Fibroblast of skin of left biceps (primary cell): ENCODE measurements at places on chromosomes 6 and 20.

DNA sequence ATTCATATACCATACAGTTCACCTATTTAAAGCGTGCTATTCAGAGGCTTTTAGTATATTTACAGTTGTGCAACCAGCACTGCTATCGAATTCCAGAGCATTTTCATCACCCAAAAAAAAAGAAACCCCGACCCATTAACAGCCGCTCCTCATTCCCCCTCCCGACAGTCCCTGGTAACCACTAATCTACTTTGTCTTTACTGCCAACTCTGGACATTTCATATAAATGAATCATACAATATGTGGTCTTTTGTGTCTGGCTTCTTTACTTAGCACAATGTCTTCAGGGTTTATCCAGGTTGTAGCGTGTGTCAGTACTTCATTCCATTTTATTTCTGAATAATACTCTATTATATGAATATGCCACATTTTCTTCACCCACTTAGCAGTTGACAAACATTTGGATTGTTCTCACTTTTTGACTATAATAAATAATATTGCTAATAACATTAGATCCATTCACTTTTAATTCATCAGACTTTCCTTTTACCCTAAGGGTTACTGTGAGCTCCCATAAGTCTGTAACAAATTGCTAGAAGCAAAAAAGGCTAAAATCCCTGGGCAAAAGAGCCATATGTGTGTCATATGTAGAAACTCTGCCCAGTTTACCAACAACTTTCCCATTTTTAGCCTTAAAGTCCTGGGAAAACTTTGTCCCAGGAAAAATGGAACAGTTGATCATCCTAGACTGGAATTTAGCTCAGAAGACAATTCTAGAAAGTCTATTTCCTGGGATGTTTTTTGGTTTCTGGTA is 23.2 kb upstream of the ROS1 start:
- peak; percentile 97 for DNase-seq

DNA sequence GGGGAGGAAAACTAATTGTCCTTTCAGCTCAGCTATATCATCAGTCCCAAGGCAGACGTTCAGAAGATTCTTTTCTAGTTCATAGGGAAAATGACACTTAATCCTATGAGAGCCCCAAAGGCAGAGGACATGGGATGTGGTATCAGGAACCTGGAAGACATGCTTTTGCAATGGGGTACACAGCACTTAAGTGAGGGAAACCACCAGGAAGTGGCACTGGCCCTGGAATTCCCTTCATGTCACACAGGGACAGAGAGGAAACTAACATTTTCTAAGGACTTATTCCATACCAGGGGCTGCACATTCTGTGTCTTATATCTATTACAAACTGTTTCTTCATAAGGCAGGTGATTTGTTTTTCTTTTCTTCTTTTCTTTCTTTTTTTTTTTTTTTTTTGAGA is 28.2 kb downstream of the VPS52 start:
- DNase-seq, result no peak

DNA sequence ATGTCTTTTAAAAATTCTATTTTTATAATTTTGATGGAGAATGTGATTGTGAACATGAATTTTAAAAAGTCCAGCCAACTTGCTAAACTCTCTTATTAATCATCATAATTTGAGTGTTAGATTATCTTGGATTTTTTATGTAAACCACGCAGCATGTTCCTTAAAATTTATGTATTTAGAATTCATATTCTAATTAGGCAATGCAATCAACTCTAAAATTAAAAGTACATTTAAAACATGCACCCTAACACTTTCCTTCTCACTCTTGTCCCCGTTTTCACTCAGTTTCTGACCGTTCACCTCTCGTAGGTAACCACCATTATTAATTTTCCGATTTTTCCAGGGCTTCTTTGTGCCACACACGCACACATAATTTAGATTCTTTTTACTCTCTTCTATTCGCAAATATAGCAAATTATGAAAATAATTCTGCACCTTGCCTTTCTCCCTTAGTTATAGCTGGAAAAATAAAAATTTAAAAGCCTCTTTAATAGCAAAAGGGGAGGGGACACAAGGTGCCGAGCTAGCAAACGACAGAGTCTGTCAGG is 329 bp upstream of the ZKSCAN3 start:
- DNase-seq, result no peak

DNA sequence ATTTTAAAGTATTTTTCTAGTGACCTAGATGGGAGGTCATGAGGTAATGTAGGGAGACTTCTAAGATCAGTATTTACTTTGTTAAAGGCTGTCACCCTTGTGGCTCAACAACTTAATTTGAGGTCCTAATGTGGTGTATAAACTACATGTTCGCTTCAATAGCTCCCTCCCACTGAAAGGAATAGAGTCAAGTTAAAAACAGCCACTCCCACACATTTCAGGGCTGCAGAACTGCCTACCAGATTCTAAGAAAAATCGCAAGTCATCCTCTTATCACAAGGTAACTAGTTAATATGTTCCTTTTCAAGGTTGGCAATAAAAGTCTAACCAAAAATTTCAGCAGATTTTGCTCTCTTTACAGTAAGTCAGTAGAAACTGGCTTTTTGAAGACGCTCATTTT is 15.1 kb downstream of the GSTA1 start:
- DNase-seq, result no peak

GRCh38 chr20:60359010-60359409 is 400.8 kb downstream of the CDH26 start:
- DNase-seq, result no peak

DNA sequence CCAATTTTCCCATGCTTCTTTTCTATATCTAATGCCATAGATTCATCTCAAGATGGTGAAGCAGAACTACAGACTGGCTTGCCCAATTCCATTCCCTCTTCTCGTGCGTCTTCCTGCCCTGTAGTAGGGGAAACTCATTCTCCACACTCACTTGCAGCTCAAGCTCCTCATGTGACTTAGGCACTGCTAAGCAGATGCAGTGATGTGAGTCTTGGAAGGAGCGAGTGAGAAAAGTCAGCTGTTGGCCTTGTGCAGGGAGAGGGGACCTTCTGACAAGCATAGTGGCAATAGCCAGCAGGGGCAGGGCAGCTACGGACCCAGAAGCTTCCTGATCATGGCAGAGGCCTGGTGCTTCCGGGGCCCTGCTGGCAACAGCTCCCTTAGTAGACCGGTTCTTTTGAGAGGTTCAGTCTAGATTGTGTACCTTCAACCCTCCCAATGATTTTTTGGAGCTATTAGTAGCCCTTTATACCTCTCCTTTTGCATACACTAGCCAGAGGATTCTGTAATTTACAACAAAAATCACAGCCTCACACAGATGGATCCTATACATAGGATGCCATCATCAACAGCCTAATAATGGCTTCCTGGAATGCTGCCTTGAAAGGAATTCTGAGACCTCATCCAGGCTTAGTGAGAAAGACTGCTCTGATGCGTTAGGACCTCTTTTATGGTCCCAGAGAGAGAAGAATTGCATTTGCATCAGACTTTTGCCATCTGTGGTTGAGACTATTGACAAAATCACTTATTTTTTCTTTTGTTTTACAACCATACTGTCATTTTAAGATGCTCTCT is 121.5 kb upstream of the RIPOR2 start:
- DNase-seq, result peak; percentile 36

DNA sequence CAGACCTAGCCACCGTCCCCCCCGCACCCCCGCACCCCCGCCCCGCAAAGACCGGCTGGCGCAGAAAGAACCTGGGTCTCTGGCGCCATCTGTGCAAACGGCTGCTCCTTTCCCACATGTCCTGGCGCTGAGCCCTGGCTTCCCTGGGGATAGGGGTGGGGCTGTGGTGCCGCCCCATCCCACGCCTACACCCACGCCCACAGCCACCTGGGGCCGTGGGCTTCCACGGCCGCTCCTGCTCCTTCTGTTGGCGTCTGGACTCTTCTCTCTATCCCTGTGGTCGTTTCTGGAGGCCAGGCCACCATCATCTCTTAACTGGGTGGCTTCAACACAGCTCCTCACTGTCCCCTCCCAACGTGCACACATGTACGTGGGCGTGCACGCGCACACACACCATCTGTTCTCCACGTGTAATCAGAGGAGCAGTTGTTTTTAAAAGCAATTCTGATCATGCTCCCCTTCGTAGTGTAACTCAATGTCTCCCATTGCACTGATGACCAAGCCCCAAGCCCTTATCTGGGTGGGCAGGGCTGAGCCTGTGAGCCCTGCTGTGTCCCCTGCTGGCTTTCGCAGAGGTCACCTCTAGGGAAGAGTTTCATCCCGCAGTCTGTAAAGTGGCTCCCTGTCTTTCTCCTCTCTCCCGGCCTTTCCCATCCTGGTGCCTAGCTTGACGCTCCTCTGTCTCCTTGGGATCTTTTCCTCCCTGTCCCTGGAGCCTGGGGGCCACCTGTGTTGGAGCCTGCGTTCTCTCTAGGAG is 31.9 kb upstream of the FAM83D start:
- no peak for DNase-seq

DNA sequence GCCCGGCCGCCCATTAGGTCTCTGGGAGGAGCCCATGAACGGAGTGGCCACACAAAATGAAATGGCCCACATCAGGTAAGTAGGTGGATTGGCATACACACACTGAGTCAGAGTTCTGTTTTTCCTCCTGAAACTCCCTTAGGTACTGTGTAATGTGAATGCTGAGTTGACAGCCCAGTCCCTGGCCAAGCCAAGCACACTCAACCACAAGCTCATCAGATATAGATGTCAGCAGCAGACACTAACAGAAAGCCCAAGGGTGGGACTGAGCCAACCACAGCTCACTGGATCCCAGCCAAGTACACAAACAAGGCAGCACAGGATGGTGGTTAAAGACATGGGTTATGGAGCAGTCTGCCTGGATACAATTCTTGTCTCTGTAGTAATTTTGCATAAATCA is 403.4 kb downstream of the GJA1 start:
- no peak for DNase-seq

- no peak for DNase-seq
These were observed 816 bp downstream of the NPEPL1 start for GRCh38 chr20:58693226-58694006.

GRCh38 chr6:93412452-93412851 is 6.9 kb downstream of the EPHA7 start:
- no peak for DNase-seq

DNA sequence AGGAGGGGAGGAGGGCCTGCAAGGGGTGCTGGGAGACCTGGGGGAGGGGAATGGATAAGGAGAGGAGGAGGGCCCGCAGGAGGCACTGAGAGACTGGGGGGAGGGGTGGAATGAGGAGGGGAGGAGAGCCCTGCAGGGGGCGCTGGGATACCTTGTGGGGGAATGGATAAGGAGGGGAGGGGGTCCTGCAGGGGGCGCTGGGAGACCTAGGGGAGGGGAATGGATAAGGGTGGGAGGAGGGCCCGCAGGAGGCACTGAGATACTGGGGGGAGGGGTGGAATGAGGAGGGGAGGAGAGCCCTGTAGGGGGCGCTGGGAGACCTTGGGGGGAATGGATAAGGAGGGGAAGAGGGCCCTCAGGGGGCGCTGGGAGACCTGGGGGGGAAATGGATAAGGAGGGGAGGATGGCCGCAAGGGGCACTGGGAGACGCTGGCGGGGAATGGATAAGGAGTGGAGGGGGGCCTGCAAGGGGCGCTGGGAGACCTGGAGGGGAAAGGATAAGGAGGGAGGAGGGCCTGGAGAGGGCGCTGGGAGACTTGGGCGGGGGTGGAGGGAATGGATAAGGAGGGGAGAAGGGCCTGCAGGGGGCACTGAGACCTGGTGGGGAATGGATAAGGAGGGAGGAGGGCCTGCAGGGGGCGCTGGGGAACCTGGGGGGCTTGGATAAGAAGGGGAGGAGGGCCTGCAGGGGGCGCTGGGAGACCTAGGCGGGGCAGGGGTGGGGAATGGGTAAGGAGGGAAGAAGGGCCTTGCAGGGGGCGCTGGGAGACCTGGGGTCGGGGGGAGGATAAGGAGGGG is 1.3 kb upstream of the CTCFL start:
- no peak for DNase-seq

- no peak for DNase-seq
These were observed 72.4 kb downstream of the TULP4 start for GRCh38 chr6:158384671-158385110.

GRCh38 chr20:33373735-33374605 is 27.3 kb downstream of the CDK5RAP1 start:
- no peak for DNase-seq

GRCh38 chr6:54427396-54427937 is 119.2 kb downstream of the TINAG start:
- DNase-seq, result no peak

DNA sequence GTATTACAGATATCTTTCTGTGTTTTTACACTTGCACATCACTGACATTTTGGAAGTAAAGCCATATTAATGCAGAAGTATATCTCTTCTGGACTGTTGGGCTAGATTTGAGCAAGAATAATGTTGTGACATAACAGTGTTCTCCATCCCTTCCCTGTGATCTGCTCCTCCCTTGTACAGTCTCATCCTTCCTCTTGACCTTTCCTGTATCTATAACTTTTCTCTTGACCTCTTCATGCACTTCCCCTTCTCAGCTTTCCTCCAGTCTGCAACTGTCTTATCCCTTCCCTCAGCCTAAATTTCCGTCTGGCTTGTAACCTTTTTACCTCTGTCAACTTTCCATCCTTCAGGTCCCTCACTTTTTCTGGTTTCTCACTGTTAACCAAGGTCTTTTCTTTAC is 29.8 kb downstream of the NCOA3 start:
- DNase-seq, result no peak

GRCh38 chr6:76885861-76886301 is 577.4 kb downstream of the HTR1B start:
- DNase-seq, result peak; percentile 59

DNA sequence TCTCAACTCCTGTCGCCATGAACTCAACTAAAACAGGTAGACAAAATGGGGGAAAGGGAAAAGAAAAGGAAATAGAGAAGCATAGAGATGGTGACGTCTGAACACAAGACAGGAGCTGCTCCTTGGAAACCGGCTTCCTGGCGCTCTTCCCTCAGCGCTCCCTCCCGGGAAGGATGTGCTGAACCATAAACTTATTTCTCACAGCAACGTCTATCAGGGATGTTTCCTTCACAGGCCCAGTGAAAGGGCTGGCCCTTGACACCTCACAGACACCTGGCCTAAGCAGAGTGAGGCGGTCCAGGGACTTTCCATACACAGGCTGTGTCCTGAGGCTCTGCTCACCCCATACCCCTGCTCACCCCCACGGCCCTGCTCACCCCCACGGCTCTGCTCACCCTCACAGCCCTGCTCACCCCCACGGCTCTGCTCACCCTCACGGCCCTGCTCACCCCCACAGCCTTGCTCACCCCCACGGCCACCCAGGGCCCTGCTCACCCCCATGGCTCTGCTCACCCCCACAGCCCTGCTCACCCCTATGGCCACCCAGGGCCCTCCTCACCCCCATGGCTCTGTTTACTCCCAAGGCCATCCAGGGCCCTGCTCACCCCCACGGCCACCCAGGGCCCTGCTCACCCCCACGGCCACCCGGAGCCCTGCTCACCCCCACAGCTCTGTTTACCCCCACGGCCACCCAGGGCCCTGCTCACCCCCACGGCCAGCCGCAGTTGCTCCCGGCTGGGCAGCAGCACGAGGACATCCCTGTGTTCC is 653 bp downstream of the FRMD1 start:
- no peak for DNase-seq

GRCh38 chr20:24766826-24767622 is 182.0 kb upstream of the CST7 start:
- DNase-seq, result no peak
